Osteoblast (primary cell): ENCODE measurements at places on chromosomes 2 and 18.

- no peak for DNase-seq
Observed at GRCh38 chr18:63586966-63587365, at the start of gene SERPINB13. Gene SERPINB13 (plus strand): TSS chr18:63587343. CDS start chr18:63588668, 1,325 bp downstream.

GRCh38 chr2:142588269-142588668 lies 289.2 kb upstream of the KYNU start:
- no peak for DNase-seq

DNA sequence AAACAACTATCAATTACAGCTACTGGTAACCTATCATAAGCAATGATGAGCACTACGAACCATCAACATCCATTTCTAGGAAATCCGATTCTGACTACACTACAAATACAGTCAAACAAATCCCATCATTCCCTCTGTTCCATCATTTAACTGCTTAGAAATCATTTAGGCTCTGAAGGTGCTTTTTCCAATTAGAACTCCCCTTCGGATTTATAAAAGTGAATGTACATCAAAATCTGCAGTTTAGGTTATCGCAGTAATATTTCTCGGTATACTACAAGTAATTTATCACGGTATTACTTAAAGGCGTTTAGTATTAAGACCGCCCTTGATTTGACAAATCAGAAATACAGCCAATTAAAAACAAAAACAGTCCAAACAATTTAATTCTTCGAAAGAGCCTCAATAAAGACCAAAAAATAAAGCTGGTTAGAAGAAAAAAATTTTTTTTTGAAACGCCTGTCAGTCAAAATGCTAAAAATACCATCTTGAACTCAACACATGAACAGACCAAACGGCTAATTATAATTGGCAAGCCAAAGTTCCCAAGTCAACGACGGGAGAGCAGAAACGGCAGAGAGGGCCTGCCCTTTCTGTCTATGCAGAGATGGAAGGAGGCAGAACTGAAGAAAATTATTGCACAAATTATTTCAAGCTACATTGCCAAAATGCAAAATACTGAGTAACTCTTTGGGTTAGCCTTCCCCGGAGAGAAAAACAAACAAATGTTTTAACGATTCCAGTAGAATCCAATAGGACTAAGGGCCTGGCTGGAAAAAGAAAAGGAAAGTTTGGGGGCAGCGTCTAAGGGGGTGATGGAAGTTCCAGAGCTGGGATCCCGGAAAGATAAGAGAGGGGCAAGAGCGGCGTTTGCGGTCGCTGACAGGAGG lies 1.2 kb downstream of the VPS54 start:
- DNase-seq: peak; percentile 82

DNA sequence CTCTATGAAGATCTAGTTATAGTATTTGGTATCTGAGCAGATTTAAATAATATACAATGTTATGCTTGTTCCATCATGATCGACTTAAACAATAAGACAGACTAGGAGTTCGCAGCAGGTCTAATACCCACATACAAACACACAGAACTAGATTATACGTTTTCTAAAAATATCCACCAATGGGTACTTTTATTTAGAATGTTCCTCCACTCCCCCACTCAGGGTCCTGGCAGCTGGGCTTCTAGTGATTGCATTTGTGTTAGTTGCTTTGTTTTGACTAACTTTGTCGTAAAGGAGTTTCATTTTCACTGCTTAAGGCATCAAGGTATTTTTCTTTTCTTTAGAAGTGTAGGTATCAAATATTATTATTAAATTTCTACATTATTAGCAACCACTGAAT lies 91.4 kb downstream of the RPRM start:
- no peak for DNase-seq
